H9 (cell line): ENCODE measurements at places on chromosomes 12 and 14.

DNA sequence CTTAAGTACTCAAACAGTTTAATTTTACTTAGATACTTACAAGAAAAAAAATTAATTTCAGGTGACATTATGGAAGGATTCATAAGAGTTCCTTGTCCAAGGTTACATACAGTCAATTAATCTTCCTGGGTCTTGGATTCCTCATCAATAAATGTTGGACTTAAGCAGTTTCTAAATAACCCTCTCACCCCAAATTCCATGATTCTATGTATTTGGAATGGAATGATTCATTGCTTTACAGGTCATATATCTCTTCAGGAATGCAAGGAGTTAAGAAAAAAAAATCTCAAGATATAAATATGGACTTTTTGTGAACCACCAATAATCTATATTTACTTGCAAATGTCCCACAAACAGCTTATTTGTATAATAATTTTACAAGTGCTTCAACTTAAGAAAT is 84.2 kb upstream of the BMP4 start:
- no peak for DNase-seq

GRCh38 chr14:96737881-96738280 is 59.3 kb upstream of the VRK1 start:
- DNase-seq = no peak

GRCh38 chr14:72801836-72802587 is 91.9 kb downstream of the DPF3 start:
- no peak for DNase-seq

DNA sequence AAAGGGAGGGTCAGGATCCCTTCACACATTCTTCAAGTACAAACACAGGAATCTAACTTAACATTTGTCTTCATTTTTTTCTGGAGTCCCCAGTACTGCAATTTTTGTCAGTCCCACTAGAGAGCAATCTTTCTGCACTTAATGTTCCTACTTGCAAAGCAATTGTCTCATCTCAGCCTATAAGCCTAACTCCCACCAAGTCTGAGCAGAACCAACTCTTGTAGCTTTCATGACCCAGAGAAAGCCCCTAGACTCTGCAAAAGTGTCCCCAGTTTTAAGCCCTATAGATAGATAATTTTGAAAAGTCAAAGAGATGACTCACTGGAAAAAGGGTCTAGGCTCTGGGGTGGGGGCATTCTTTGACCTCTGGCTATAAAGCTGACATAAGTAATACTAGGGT is 1.8 kb upstream of the ZBTB39 start:
- DNase-seq = no peak

GRCh38 chr12:128388461-128389000 is 121.6 kb downstream of the TMEM132C start:
- no peak for DNase-seq

DNA sequence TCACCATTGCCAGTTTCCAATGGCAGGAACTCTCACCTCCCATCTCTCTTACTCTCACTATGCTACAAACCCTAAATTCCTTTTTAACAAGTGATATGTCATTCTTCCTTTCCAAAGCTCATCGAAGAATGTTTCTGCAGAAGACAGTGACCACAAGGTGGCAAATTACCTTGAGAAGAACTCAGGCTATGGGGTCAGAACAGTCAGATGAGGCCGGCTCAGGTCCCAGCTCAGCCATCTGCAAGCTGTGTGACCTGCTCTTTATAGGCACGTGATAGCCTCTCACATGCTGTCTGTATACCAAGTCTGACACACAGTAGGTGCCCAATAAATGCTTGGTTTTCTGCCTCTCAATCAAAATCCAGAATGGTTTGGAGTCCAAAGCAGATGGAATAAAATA is 80.7 kb downstream of the FOXN3 start:
- no peak for DNase-seq

GRCh38 chr12:88868050-88868449 is 287.8 kb upstream of the KITLG start:
- DNase-seq = no peak
